Chondrocyte (in vitro differentiated cells): ENCODE measurements at places on chromosomes 16 and 17. TPM values are rescaled to one million over a fixed set of nuclear protein-coding genes. Genes with fewer than 3 reads are reported as not detected.

GRCh38 chr16:87058728-87059250 is 258.4 kb downstream of the C16orf95 start:
- DNase-seq, result no peak

DNA sequence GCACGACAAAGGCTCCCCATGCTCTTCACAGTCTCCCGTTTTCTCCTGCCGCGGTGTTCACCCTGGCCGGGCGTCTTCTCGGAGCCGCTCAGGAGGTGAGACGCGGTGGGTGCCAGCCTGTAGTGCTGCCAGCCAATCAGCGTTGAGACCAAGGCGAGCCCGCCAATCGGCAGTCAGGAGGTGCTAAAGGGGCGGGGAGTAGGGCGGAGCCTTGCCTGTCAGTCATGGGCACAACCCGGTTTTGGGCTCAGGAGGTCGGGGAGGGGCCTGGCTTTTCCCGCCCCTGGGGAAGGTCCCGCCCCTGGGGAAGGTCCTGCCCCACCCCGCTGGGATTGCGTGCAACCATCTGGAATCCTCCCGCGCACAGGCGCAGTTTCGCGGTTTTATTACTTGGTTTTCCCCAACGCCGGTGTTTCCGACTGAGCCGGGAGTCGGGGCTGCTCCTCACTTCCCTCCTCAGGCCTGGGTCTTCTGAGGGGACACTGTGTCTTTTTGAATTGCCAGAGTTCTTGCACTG is at the start of gene PRDM7:
Gene PRDM7, minus strand, starts transcription at position 92 of the 517 bp plus-strand sequence. CDS start 1,421 bp downstream, outside the sequence.
- peak; percentile 97 for DNase-seq

DNA sequence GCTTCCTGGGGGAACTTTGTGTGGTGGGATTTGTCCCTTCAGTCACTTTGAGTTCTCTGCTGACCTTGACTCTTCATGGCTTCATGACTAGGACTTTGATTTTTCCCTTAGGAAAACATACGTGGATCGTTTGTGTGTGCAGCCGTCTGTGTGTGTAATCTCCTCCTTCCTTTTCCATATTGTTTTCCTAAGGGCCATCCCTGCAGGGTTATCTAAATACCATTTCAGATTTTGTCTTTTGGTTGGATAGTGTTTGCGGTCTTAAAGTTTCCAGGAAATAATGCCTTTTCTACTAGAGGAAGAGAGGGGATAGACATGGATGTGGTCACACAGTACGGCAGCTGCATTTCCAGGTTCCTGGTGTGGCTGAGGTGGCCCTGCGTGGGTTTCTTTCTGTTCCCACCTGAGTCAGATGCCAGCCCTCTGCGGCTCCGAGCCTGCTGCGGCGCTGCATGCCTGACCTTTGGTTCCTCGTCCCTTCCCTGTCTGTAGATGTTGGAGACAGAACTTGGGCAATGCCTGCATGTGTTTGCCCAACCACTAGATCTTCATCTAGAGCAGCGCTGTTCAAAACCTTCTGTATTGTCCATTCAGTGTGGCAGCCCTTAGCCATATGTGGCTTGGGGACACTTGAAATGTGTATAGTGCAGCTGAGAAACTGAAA is 72.0 kb upstream of the LGALS9 start:
- no peak for DNase-seq

DNA sequence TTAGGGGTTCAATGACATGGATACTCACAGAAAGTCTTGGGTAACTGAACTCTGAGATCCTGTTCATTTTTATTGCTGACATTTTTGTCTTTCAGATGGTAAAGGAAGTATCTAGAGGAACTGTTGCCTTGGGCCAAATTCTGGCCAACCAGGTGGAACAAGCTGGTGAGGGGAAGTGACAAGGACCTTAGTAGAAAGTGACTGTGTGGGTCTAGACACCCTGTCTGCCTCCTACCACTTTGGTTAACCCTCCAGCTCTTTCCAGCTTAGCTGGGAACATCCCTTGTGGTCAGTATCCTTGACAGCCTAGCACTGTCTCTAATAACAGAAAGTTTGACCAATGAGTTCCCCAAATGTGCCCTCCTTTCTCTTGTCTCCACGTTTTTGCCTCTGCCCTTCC is 28.8 kb upstream of the PRKCB start:
- DNase-seq, result no peak

DNA sequence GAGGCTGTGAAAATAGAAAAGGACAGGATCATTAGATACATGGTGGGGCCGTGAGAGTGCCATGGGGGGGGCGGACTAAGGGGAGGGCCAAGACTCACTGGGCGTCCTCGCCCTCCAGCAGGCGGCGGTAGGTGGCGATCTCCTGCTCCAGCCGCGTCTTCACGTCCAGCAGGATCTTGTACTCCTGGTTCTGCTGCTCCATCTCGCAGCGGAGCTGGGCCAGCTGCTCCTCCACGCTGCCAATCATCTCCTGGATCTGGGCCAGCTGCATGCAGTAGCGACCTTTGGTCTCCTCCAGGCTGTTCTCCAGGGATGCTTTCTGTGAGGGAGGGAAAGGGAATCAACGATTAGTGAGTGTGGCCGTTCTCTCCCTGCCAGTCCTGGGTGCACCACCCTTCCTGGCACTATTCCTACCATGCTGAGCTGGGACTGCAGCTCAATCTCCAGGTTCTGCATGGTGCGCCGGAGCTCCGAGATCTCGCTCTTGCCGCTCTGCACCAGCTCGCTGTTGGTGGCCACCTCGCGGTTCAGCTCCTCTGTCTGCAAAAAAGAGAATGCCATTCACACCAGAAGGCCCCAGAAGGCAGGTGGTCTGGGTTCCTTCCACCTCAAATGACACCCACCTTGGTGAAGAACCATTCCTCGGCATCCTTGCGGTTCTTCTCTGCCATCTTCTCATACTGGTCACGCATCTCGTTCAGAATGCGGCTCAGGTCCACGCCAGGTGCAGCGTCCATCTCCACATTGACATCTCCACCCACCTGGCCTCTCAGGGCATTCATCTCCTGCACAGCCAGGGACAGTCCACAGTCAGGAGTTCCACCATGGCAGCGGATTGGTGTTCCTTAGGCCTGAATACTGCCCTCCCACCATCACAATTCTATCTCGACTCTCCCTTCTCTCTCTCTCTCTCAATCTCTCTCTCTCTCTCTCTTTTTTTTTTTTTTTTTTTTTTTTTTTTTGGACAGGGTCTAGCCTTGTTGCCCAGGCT is 3.3 kb downstream of the KRT14 start:
- no peak for DNase-seq

DNA sequence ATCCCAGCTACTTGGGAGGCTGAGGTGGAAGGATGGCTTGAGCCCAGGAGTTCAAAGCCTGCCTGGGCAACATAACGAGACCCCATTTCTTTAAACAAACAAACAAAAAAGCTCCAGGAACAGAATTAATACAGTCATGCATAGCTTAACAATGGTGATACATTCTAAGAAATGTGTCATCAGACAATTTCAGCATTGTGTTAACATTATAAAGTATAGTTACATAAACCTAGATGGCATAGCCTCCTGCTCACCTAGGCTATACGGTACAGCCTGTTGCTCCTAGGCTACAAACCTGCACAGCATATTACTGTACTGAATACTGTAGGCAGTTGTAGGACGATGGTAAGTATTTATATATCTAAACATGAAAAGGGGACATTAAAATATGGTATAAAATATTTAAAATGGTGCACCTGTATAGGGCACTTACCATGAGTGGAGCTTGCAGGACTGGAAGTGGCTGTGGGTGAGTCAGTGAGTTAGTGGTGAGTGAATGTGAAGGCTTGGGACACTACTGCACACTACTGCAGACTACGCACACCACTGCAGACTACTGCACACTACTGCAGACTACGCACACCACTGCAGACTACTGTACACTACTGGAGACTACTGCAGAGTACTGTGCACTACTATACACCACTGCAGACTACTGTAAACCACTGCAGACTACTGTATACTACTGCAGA is 74.6 kb downstream of the TMC6 start:
- no peak for DNase-seq

DNA sequence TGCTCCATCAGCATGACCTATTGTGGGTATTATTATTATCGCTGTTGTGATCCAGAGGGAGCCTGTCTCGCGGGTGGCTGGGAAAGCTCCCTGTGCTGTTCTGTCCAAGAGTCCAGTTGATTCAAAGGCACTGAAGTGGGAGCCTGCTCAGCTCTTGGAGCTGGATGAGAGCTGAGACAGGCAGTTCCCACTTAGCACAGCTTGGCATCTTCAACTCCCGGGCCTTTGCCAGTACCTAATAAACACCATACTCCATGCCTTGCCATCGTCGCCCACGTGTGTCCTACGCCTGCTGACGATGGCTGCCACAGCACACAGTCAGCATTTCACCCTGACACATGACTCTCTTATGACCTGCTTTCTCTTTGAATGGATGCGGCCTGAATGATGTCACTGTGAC is 32.6 kb downstream of the RTN4RL1 start:
- no peak for DNase-seq

DNA sequence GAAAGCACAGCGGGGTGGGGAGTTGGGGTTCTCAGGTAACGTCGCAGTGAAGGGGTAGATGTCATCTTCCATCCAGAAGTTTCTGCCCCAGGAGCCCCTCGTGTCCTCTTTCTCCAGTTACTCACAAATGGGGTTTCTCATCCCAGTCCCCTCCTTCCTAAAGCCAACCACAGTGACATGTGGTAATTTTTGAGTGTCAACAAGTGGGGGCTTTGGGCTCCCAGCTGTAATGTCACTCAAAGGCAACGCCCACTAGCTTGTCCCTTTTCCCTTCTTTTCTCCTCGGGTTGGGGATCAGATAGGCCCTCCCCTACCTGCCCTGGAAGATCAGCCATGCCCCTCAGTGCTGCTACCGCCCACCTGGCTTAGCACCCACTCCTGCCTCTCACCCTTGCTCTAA is 14.4 kb downstream of the IRX5 start:
- peak; percentile 39 for DNase-seq

DNA sequence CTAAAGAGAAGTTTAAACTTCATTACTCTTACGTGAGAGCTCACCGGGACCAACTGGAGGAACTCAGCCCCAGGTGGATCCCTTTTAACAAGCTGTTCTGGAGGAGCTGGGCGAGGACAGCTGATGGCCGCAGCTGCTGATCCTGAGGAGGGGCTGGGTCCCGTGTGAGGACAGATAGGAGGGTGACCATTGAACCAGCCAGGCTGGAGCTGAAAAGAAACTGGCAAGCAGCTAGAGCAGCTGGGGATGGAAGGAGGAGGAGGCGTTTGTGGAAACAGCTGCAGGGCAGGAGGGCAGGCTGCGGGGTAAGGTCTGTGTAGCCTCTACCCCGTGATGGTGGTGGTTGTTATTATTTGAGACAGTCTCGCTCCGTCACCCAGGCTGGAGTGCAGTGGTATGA is 119.5 kb downstream of the AATF start:
- no peak for DNase-seq

DNA sequence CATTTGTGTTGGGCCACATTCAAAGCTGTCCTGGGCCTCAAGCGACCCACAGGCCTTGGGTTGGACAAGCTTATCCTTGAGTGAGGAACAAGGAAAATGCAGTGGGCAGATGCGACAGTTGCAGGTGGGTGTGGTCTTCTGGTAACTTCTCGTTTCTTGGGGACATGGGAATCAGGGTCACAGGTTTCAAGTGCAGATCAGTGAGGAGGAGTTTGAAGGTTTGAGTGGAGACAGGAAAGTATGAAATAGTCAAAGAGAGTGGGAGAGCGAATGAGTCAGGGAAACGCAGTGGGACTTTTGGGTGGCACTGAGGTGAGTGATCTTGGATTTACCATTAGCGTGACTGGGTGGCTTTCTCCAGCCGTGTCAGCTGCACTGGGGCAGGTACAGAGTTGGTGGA is 15.4 kb upstream of the CCL22 start:
- DNase-seq, result no peak

GRCh38 chr16:83674931-83675535 is 132.7 kb upstream of the HSBP1 start:
- DNase-seq, result no peak

DNA sequence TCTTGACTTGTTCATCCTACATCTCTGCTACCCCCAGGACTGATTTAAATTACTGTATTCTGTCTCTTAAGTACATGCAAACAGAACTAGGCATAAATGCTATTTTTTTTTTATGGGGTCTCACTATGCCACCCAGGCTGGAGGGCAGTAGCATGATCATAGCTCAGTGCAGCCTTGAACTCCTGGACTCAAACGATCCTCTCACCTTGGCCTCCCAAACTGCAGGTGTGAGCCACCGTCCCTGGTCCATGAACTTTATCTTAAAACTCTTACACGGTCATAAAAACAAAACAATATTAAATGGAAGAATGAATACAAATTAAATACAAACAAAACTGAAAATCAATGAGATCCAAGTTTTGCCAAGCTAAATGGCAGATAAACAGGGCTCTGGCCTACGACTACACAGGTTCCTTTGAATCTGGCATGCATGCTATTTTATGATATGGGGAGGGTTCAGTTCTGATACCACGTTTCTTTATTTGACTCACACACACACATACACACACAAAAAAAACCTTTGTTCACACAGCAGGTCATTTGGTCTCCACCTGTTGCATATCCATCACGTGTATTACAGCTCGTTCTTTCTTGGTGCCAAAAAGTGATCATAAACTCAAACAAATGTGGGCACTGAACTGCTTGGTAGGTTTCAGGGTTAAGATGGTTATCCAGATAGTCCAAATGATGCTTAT is 1.1 kb upstream of the PKD1L3 start:
- DNase-seq, result no peak

- no peak for DNase-seq
These were observed 209.0 kb downstream of the NTN1 start for GRCh38 chr17:9230346-9230745.

Gene EFNB3
- total RNA-seq, result 4.1 to 6.5 TPM (median 6.4 TPM) in 3 replicates

GRCh38 chr17:45784741-45785479 is 790 bp downstream of the CRHR1 start:
- DNase-seq, result no peak

Gene RMI2
- 1.6 to 6.5 TPM (median 1.7 TPM) in 3 replicates for total RNA-seq
